Activated CD4-positive, alpha-beta T cell treated with anti-CD3 and anti-CD28 coated beads, Interleukin-2, amount 10 ng/mL, durations not matched to agents 7 days and 5 days (primary cell): ENCODE measurements at places on chromosomes 5 and 9.

DNA sequence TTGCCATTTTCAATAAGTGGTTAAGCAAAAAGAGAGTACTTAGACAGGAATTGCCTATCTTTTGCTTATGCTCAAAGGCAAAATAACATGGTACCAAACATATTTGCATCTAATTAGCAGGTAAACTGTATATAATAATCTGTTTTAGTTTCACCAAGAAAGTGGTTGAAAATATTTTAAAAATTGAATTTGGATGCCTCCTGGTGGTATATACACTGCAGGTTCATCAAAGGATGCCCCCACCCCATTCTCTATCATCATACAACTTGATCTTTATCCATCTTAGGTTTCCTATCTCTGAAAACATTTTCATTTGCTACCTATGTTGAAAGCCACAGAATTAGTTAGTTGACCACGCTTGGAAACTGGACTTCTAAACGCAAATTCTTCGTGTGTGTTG lies 47.0 kb upstream of the MROH2B start:
- no peak for DNase-seq

DNA sequence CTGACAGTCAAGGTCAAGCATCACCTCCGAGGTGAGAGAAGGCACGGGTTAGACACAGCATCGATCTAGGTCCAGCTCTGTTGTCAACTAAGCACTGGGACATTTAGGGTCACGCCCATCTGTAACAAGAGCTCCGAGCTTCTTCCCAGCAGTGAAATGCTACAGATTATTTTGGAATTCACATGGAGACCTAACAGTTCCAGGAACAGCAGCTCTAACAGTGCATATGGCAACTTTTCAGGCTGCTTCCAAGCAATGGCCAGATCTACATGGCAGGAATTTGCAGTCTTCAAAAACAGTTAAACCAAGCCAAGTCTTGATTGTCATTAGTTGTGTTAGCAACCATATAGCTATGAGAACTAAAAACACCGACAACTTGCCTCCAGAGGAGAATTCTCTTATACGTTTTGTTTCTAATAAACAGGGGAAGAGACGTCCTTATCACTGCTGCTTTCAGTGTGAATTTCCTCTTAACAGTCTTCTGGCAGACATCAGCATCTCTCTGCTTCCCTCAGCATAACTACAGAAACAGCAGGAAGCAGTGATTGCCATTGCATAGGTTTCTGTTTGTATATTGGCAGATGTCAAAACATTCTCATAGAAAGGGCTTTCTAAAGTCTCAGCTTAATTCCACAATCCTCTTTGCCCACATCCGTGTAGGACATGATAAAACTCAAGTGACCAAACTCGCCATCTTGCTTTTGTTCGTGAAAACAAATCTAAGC lies 242.1 kb upstream of the DAPK1 start:
- DNase-seq: no peak

GRCh38 chr5:142319105-142319504 lies 5.7 kb downstream of the SPRY4 start:
- DNase-seq: no peak

- no peak for DNase-seq
Observed at GRCh38 chr5:58108511-58108910, 351.4 kb downstream of the PLK2 start.

GRCh38 chr9:135533113-135533512 lies 11.9 kb downstream of the LCN1 start:
- no peak for DNase-seq

GRCh38 chr5:141817631-141818030 lies 60.6 kb downstream of the PCDH1 start:
- DNase-seq: no peak

DNA sequence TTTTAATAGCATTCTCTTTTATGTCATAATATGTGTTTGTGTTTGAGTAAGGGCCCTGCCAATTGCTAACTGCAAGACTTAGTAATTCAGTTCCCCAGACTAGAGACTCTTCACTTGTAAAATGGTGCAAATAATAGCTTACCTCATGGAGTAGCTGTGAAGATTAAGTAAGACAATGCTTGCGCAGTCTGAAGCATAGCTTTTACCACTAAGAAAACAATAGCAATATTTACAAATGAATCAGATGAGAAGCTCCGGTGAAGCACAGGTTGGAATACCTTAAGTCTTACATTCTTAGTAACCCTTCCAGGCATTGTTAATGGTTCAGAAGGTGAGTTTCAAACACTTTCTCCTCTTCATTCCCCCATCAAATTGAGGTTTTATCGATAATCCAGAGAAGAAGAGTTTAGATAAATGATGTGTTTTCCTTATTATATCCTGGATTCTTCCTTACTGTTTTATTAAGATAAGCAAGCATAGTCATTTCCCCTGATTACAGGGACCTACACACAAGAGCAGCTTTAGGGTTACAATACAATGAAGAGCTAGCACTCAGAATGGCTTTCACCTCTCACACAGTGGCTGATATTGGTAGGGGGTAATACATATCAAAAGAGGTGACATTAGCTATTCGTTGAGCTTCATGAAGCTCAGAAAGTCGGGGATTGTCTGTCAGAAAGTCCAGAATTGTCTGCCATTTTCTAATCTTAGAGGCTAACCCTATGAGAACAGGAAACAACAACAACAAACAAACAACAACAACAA lies 96.4 kb upstream of the EDIL3 start:
- DNase-seq: no peak

GRCh38 chr5:159835548-159835947 lies 80.7 kb upstream of the ADRA1B start:
- DNase-seq: no peak

- no peak for DNase-seq
Observed at GRCh38 chr9:108844856-108845255, 10.9 kb downstream of the ACTL7B start.

GRCh38 chr9:79812507-79813257 lies 240.9 kb downstream of the TLE4 start:
- DNase-seq: peak; percentile 21

DNA sequence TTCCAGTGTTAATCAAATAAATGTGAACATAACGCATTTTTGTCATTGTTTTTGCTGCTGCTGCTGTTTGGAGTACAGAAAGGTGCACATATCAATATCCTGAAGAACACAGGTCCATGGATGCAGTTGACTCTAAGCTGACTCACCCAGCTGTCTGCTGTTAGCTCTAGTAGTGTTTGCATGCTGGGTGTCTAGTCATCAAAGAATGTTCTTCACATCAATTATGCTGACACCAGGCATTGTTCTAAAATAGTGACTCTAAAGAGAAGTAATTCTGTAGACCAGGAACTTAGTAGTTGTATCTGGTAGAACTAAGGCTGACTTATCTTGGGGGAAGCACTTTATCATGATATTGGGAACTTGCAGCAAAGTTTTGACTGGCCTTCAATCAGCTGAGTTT lies 55.7 kb upstream of the DPYSL3 start:
- no peak for DNase-seq

- no peak for DNase-seq
Observed at GRCh38 chr5:27241564-27242257, 203.3 kb upstream of the CDH9 start.

DNA sequence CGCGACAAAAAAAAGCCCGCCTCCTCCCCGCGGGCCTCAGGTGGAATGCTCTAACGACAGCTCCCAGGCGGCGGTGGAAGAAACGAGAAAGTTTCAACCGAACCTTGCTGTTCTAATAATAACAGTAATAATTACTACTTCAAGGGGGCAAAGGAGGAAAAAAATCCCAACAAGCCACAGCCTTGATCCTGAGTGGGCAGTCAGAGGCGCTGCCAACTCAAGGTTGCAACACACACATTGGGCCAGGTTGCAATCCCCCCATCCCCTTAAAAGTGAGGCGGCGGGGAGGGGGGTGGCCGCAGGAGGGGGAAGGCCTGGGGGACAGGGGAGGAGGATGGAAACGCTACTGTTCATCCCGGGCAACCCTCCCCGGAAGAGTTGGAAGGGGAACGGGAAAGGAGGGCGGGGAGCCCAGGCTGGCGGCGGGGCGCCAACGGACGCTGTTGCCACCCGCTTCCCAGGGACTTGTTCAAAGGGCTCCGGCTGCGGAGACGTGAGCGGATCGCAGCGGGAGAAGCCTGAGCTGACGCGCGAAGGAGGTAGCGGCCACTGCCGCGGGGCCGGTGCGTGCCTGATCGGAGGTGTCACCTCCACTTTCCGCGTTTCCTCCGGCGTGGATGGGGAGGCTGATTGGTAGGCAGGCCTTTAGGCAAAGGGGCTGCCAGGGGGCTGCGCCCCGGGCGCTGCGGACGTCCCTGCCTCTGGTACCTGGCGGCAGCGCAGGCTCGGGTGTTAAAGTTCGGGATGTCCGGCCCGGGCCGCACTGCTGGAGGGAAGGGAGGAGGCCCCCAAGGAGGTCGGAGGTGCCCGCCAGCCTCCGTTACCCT lies 647 bp downstream of the SMARCA2 start:
- DNase-seq: peak; percentile 56

DNA sequence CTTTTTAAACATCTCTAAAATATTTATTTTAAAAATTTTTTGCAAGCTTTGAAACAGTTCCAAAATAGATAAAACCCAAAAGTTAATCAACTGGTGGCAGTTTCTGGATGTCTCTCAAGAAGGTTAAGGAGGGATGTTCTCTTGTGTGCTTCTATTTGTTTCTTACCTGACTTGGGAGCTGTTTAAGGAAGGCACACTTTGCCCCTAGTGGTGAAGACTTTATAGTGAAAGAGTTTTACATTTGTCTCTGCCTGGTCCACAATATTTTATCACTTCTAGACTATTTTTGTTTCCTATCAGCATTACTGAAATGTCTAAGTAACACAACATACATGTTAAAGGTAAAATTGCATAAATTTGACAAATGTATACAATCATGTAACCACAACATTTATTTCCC lies 552.8 kb downstream of the SEMA5A start:
- DNase-seq: no peak

DNA sequence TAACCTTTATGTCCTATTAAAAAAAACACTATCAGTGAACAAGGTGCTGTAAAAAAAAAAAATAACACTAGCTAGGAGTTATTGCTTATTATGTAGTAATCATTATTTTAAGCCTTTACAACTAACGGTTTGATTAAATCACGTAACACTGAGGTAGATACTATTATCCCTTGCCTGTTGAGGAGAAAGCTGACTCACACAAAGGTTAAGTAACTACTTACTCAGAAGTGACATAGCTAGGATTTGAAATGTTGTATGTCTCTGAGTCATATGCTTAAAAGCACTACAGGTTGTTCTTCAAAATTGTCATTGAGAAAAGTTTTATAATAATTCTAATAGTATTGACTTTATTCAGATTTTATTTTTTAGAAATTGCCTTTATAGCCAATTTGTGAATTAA lies 8.8 kb downstream of the TENT2 start:
- no peak for DNase-seq

GRCh38 chr5:149664083-149664482 lies 66.0 kb upstream of the PPARGC1B start:
- DNase-seq: no peak

- no peak for DNase-seq
Observed at GRCh38 chr9:80732506-80732905, 956.8 kb downstream of the TLE1 start.

DNA sequence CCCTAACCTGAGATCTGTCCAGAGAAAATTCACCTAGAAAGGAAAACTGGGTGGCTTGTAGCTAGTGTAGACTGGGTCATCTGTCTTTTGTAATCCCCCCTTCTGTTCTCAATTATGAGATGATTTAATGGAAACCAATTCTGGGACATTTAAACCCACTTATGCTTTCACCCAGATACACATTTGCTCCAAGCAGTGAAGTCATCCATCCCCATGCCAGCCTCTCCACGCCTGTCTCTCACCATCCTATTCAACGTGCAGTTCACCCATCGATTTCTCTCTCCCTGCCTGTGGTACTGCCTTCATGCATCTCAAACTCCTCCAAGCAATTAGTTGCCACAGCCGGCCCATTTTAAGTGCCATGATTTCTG lies 1.8 kb downstream of the PHF19 start:
- DNase-seq: no peak

GRCh38 chr5:136192526-136193321 lies at the start of gene SMIM32:
Gene SMIM32, minus strand, starts transcription at chr5:136193162. Its CDS starts 638 bp downstream, at chr5:136192524.
- no peak for DNase-seq

DNA sequence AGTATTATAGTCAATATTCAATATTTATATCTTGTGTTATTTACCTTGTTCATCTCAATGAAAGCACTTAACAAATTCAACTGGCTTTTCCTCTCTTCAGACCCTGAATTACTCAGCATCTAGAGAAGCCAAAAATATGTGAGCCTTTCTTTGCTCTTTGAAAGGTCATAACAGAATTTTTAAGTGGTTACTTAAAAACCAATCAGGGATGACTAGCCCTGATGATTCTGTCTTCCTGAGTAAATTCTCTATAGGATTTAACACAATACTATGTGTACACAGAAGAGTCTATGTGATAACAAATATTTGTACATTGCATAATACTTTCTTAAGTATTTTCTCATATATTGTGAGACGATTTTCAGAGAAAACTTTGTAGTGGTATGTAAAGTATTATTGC lies 546.3 kb downstream of the MAT2B start:
- no peak for DNase-seq

- DNase-seq: no peak
Observed at GRCh38 chr5:65126542-65127069, 355.1 kb downstream of the ADAMTS6 start.

GRCh38 chr9:16258708-16259107 lies 611.8 kb downstream of the BNC2 start:
- DNase-seq: no peak

DNA sequence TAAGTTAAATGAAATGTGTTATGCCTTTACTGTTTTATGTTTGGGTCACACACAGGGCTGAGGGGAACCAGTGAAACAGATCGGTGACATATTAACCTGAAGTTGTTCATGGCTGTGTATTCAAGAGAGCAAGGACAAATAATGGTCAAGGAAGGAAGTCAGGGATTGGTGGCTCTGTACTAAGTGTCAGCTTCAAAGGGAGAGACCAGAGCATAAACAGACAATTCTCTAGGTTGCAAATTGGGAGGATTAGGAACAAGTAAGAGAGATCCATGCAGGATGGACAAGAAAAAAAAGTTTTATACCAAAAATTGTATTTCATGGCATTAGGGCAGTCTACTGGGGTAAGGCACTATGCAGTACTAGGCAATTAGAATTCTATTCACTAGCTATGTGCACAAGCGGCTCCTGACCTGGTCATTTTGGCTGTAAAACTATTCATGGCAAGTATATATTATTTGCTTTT lies 156.3 kb downstream of the PLPPR1 start:
- no peak for DNase-seq

DNA sequence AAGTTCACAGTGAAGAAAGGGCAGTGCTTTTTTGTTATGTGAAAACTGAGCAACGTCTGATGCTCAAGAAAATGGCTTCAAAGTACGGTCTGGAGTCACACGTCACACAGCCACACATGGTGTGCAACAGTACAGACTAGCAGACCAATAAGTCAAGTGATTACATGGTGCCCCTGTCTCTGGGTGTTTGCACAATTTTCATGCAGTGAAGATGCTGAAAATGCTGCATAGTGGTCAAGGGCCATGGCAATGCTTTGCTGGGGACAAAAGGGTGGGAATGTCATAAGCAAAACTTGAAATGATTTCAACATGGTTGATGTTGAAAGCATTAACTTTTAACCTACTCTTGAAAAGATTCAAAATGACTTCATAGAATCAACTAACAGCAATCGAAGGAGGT lies 231.2 kb downstream of the EBF1 start:
- DNase-seq: no peak

GRCh38 chr5:41509399-41510175 lies 814 bp downstream of the PLCXD3 start:
- DNase-seq: no peak
